ENCODE measurements at places on chromosomes 16 and 17. TPM values are rescaled to one million over a fixed set of nuclear protein-coding genes. Genes with fewer than 3 reads are reported as not detected.
A peak's percentile ranks its signal among the peaks of the same experiment; 100 is the strongest.

DNA sequence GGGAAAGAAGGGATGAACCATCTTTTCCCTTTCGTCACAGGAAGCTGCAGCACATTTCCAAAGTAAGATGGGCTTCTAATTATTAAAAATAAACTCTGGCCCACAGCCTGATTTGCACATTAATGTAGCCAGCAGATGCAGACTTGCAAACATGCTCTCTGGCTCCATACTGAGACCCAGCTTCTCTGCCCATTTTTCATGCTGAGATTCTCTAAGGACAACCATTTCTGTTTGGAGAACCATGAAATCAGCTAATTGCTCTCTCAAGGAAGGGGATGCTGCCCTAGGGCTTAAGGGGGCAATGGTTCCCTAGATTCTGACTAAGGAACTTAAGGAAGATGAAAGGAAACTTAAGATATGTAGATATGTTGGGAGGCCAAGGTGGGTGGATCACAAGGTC lies 63.0 kb upstream of the CES5A start:
- DNase-seq = no peak

DNA sequence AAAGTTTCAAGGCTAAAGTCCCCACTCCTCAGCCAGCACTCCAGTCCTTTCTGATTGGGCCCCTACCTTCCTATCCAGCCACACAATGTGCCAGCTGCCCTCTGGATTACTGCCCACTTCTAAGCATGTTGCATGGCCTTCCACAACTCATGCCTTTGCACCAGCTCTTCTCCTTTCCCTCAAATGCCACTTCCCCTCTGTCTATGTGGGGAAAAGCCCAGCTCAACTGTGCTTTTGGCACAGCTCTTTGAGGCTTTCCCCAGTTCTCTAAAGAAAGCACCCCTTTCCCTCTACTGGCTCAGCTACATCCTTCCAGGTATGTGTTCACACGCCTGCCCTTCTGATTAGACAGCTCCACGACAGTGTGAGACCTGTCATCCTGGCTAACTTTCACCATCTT lies 18.5 kb downstream of the GTF3C1 start:
- no peak for DNase-seq

Gene KRT17
- not detected for total RNA-seq

DNA sequence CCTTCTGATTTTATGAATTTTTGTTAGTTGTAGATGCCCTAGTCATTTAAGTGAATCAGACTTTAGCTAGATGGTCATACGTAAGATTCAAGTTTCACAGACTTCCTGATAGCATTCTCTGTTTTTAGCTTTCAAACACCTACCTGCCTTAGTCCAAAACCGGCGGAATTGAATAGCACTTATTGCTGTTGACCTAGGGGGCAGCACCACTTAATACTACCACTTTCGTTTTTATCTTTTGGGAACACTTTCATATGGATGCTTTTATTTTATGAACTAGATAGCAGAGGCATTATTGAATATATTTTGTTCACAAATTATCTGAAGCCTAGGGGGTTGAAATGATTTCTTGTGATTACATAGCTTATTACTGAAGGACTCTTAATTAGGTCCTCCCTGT lies 31.5 kb downstream of the TADA2A start:
- no peak for DNase-seq

GRCh38 chr17:65833214-65833613 lies 271.8 kb upstream of the AXIN2 start:
- DNase-seq = no peak

GRCh38 chr17:60322056-60322387 lies 69.9 kb downstream of the USP32 start:
- no peak for DNase-seq

GRCh38 chr16:67454104-67454503 lies 23.2 kb downstream of the HSD11B2 start:
- DNase-seq = no peak

- no peak for DNase-seq
Observed at GRCh38 chr17:82974136-82974952, 105.1 kb upstream of the METRNL start.

Gene GAST
- not detected for total RNA-seq

- DNase-seq = no peak
Observed at GRCh38 chr16:51228097-51228659, 77.1 kb upstream of the SALL1 start.

Gene ATP6V0A1
- total RNA-seq = 179 TPM

- DNase-seq = no peak
Observed at GRCh38 chr17:68054296-68054900, 18.9 kb downstream of the KPNA2 start.

DNA sequence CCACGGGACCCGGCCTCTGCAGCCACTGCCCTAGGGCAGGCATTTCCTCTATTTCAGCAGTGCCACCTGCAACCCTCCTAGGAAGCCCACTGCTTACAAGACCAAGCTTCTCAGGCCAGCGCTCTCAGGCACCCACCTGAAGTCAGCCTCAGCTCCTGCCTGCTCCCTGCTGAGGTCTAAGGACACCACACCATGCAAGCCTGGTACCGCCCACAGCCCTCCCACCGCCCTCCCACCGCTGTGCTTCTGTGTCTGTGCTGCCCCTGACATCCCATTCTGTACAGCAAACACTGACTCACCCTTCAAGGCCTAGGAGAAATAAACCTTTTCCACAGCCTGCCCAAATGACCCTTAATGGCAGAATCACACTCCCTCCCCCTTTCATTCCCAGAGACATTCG lies 6.3 kb downstream of the CLUH start:
- no peak for DNase-seq

Gene KRTAP3-1
- not detected for total RNA-seq

- peak; percentile 68 for DNase-seq
Observed at GRCh38 chr17:78497115-78497540, 80.1 kb downstream of the DNAH17 start.

DNA sequence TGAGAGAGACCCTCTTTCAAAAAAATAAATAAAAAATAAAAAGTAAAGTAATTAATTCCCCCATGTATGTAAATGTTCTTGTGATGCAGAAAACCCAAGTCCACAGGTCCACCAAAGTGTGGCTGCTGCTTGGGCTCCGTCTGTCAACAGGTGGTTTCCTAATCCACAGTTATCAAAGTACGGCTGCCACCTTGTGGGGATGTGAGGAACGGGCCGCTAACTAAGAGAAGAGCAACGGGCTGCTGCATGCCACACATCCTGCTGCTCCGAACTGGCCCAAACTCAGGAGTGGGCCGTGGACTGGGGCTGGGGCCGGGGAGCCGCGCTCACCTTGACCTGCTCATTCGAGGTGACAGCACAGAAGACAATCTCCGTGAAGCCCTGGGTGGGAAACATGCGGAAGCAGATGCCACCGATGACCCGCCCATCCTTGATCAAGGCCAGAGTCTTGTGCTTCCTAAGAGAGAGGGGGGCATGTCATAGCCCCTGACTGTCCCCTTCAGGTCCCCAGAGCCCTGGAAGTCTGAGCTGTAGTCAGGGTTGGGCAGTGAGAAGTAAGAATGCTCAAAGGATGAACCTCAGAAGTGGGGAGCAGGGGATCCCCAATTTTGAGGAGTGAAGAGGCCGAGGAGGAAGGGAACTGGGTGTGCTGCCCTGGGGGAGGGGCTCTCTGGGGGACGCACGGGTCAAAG lies 4.3 kb downstream of the KAT2A start:
- peak; percentile 89 for DNase-seq

GRCh38 chr16:1474082-1474795 lies 589 bp downstream of the CLCN7 start:
- no peak for DNase-seq

Gene CCL7
- total RNA-seq = not detected

Gene CCL15
- 9.4 TPM for total RNA-seq

DNA sequence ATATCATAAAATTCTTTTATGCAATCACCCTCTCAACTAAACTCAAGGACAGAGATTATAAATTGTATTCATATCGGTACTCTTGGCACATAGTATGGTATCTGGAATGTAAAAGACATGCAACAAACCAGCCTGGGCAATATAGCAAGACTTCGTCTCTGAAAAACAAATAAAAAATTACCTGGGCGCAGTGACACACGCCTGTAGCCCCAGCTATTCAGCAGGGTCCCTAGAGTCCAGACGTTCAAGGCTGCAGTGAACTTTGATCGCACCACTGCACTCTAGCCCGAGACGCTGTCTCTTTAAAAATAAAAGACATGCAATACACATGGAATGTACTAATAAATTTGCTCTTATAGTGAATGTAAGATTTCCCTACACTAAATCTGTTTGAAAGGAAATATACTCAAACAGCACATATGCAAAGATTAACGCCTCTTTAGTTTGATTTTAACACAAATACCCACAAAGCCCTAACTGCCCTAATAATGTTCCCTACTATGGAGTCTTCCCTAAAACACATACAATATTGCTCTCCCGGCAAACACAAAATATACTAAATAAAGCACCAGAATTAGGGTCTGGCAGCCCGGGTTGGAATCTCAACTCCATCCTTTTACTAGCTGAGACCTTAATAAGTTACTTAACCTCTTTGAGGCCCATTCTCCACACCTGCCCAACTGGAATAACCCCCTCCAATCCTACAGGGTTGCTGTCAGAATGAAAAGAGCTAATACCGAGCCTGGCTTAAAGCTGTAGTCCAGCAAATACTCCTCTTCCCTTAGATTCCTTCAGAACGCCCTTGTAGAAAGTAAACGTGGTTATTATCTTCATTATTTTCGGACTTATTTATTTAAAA lies 1.2 kb downstream of the ABCA5 start:
- DNase-seq = no peak

GRCh38 chr16:14296663-14297062 lies 225.5 kb downstream of the MRTFB start:
- no peak for DNase-seq

GRCh38 chr17:79942011-79942405 lies 93.7 kb downstream of the TBC1D16 start:
- no peak for DNase-seq

GRCh38 chr17:74960570-74961342 lies 11.8 kb downstream of the HID1 start:
- DNase-seq = no peak

DNA sequence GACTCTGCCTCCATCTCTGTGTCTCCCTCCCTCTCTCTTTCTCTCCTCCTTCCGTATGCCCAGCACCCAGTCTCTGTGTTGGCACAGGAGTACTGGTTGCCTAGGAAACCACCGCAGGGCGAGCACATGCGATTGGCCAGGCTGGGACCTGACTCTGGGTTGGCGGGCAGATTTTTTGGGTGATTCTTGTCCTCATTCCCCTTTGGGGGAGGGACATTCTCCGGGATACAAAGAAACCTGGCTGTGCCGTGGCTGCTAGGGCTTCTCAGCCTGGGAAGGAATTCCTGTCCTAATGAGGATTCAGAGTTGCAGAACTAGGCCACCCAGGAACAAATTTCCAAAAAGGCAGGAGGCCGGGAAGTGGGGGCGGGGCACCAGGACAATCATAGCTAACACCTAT lies 168.9 kb downstream of the SHISA9 start:
- no peak for DNase-seq

DNA sequence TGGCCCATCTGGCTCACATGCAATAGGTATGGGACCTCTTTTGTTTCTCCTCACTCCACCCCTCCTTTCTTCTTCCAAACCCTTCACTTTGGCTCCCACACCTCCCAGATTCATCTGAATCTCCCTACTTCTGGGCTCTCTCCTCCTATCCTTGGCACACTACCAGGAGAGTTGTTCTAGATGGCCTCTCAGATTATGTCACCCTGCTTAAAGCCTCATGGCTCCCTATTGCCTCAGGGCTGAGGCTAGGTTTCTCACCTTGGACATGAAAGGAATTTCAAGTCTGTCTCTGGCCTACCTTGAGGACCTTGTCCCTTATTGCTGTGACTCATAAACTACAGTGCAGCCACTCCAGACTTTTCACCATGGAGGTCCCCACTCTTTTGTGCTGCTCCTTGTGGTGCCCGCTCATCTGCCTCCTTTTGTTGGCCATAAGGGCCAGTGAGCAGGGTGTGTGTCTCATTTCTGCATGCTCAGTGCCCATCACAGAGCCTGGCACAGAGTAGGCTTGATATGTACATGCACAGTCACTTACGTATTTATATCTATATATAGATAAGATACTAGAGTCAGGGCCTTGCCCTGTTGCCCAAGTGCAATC lies 1.0 kb upstream of the MFAP4 start:
- no peak for DNase-seq

DNA sequence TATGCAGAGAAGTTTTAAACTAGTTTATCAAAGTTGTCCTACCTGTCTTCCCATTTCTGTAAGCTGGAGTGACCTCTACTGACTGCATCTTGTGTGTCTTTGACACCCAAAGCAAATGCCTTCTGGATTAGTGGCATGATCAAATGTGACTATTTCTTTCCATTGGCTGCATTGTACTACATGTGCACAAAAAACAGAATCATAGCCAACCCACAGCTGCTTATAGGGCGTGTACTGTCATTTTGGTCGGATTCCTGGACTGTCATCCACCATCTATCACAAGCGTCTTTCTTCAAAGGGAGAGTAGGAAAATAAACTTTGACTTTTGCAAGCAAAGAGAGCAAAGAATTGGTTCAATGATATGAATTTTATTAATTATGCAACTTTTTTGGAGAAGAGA lies 310.6 kb downstream of the MAP2K6 start:
- DNase-seq = no peak

GRCh38 chr17:352421-353212 lies at the start of gene RPH3AL:
Gene RPH3AL, minus strand, starts transcription at chr17:352807. Its CDS starts 25,264 bp downstream, at chr17:327543.
- DNase-seq = peak; percentile 81

Gene TTYH2
- 6.9 TPM for total RNA-seq

- no peak for DNase-seq
Observed at GRCh38 chr16:49505556-49505955, 132.0 kb downstream of the C16orf78 start.

Gene PIGW
- total RNA-seq = 2.7 TPM

Gene CHD9NB
- total RNA-seq = 4.8 TPM

DNA sequence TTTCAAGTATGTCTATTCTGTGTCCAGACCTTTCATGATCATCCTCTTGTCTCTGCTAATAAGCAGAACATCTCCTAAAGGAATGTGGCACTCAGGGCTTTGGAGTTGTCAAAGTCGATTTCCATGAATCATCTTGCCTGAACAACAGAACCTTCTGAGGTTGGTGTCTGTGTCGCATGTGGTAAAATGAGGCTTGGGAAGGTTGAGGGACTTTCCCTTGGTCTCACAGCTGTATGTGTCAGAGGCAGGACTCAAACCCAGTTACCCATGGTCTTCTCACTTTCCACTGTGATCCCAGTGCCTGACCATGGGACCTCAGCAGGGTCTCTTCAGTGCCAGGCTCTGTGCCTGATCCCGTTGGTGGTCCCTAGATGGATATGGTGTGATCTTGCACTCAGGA lies 4.2 kb upstream of the GPRC5B start:
- DNase-seq = no peak

Gene ARHGDIG
- total RNA-seq = 2.6 TPM

GRCh38 chr17:72416905-72417304 lies 296.1 kb downstream of the SOX9 start:
- DNase-seq = no peak

Gene SULT1A3
- 19.4 TPM for total RNA-seq

Gene PTX4
- 0.14 TPM for total RNA-seq

DNA sequence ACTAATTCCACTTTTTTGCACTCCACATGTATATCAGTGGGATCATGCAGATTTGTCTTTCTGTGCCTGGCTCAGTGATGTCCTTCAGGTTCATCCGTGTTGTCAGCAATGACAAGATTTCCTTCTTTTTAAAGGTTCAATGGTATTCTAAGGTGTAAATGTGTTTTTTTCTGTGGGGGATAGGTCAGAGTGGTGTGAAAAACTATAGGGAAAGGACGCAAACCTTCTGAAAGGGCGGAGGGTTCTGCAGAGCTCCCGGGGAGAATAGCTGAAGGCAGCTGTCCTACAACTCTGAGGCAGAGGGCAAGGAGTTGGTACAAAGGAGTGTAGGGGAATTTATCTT lies 21.9 kb upstream of the CSNK1D start:
- DNase-seq = no peak

Data from mucosa of gallbladder (tissue), 1 donor.